Stomach (tissue), 19 donors: ENCODE measurements at places on chromosomes 11 and 22. TPM values are rescaled to one million over a fixed set of nuclear protein-coding genes. Genes with fewer than 3 reads are reported as not detected.

The GAS2 gene
- 39.4 TPM for total RNA-seq

The GUCD1 gene
- total RNA-seq = 120 TPM

- no peak overlapping the region for H3K27ac ChIP-seq
- peaks cover 37% of the 10 kb centered on the region for H3K4me1 ChIP-seq
- no peaks in the 10 kb centered on the region for H3K27me3 ChIP-seq
- no peaks in the 10 kb centered on the region for H3K36me3 ChIP-seq
- no peak overlapping the region for H3K4me3 ChIP-seq
Observed at GRCh38 chr11:14114269-14114668, 151.7 kb downstream of the SPON1 start.

GRCh38 chr11:109016724-109017123, 351.9 kb downstream of the DDX10 start:
- no peaks in the 10 kb centered on the region for H3K36me3 ChIP-seq
- DNase-seq = no peak
- no peak overlapping the region for H3K27ac ChIP-seq
- H3K27me3 ChIP-seq = no peaks in the 10 kb centered on the region
- H3K4me3 ChIP-seq = no peak overlapping the region

DNA sequence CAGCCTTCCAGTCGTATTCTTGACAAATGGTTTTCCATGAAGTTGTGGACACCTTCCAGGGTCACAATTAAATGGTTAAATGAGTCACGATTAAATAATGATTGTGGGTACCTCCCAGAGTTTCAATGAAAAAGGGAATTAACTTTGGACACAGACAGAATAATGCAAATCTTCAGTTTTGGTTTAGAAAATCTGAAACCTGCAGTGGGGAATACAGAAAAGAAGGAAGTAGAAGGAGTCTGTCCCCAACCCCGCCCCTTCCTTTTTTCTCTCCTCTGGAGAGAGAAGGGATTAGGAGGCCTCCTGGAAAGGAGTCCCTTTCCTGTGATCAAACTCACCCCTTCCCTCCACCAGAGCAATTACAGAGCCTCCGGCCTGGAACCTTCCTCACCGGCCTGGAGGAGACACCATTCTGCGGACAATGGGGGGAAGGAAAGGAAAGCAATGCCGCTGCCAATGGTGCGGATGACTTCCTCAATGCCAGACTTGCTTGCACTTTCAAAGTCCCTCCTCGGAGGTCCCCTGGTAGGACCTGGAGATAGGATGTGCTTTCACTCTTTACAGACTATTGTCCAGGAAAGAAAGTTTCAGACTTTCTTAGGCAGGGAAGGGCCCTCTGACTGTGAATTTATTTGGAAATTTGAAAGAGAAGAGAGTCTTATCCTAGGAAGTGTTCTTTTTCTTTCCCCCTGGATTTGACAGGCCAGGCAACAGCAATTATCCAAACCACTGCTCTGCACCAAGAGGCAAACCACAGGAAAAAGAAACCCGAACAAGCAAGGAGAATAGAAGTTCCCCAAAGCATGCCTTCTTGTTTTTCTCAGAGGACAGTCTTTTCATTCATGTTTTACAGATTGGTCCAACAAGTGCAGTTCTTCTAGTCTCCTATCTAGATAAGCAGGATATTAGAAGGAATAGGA, 86.8 kb downstream of the PTPRJ start:
- no peak overlapping the region for H3K4me3 ChIP-seq
- peaks cover 12% of the 10 kb centered on the region for H3K36me3 ChIP-seq
- no peak for DNase-seq
- no peaks in the 10 kb centered on the region for H3K27me3 ChIP-seq
- no peak overlapping the region for H3K27ac ChIP-seq

- peaks cover 11% of the 10 kb centered on the region for H3K36me3 ChIP-seq
- H3K4me3 ChIP-seq = no peak overlapping the region
- H3K27ac ChIP-seq = no peak overlapping the region
- H3K4me1 ChIP-seq = peaks cover 26% of the 10 kb centered on the region
Observed at GRCh38 chr11:16873289-16873688, 134.8 kb downstream of the C11orf58 start.
